ENCODE measurements at places on chromosomes 2 and 18.

DNA sequence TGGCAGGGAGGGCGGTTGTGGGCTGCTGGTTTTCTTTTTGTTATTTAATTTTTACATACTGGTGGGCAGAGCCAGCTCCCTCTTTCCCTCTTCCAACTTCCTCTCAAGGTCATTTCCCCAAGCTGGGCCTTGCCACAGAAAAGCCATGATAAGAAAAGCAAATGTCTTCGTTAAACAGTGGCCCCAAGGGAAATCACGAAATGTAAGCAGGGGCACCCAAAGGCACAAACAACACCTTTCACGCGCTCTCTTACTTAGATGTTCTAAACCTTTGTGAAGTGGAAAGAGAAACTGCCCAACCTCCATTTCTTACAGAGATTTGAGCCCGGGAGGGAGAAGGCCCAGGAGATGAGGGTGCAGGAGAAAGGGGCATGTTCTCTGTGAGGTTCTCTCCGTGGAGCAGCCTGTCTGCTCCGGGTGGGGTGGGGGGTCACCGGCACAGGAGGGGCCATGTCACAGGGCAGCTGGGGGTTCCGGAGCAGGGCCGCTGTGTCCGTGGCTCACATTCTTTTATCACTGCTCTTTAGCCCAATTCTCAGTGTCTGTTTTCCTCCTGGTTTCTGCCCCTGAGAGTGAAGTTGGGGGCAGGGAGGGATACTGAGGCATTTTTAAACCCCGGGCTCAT is 190.7 kb upstream of the GATA6 start:
- no peak for DNase-seq

GRCh38 chr2:36904636-36905035 is 61.7 kb downstream of the STRN start:
- no peak for DNase-seq

- DNase-seq: no peak
Measured at GRCh38 chr2:45438872-45439665, 172.0 kb downstream of the SRBD1 start.

GRCh38 chr2:240901986-240902614 is 4.0 kb upstream of the CROCC2 start:
- no peak for DNase-seq

DNA sequence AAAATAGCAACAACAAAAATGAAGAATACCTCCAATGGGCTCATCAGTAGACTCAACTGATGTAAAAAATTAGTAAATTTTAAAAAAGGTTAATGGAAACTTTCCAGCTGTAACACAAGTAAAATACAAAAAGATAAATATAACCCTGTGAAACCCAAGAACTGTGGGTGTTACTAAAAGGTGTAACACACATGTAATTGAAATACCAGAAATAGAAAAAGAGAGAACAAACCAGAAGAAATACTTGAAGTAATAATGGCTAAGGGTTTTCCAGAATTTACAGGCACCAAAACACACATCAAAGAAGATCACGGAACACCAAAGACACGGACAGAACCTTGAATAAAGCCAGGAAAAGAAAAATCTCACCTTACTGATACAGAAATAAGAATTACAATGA is 590.6 kb upstream of the RAB6C start:
- no peak for DNase-seq

DNA sequence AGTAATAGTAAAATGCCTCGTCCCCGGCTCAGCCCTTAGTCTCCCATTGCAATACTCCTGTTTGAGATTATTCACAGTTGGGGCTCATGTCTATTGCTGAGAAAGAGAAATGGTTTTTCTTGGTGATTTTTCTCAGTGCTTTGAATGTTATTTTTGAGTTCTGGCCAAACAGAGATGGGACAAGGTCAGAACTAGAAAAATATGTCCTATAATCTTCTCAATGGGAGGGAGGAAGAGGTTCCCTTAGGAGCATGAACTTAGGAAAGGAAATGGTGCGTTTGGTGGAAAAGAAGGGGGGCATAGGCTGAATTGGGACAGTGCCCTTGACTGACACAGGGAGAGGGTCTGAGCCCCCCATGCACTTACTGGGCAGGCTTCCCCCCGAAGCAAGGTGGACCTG is 133.8 kb downstream of the AGAP1 start:
- DNase-seq: no peak

DNA sequence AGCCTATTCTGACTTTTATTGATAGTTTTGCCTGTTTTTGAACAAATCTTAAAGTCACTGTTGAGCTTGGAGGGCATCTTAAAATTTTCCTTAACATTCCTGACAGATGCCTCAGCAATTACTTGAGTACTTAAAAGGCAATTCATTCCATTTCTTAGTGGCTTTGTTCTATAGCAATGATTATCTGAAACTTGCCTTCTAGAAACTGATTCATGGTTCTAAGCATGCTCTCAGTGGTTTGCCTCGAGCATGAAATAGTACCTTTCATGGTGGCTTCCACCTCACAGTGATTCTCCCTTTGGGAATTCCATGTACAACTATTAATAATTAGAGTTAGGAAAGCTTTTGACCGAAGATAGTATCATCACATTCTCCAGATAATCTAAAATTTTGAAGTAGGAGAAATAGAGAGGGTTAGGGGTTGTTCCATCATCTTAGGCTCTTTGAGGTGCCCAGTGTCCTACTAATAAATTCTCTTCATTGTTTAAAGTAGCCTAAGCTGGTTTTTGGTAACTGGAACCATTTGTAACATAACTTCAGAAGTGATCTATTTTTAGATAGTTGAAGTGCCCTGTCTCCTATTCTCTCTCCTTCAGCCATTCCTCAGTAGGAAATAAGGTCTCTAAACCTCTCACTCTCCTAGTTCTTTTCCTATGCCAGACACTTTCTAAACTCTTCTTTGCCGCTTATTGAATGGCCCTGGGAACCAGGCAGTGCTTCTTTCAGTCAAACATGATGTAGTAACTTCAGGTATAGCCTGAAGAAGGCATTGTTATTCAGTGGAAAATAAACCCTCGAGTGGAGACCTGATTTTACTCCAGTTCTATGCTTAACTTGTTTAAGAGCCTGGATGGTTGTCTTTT is 156.1 kb downstream of the HAUS1 start:
- DNase-seq: no peak
